ENCODE measurements at places on chromosomes 6 and 20.
A peak's percentile ranks its signal among the peaks of the same experiment; 100 is the strongest.

DNA sequence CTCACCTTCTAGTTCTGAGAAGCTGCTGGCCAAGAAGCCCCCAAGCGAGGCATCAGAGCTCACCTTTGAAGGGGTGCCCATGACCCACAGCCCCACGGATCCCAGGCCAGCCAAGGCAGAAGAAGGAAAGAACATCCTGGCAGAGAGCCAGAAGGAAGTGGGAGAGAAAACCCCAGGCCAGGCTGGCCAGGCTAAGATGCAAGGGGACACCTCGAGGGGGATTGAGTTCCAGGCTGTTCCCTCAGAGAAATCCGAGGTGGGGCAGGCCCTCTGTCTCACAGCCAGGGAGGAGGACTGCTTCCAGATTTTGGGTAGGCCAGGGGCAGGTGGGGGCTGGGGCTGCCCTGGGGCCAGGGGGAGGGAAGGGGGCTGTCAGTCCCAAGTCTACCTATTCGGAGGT is 2.3 kb downstream of the MYLK2 start:
- DNase-seq: no peak

DNA sequence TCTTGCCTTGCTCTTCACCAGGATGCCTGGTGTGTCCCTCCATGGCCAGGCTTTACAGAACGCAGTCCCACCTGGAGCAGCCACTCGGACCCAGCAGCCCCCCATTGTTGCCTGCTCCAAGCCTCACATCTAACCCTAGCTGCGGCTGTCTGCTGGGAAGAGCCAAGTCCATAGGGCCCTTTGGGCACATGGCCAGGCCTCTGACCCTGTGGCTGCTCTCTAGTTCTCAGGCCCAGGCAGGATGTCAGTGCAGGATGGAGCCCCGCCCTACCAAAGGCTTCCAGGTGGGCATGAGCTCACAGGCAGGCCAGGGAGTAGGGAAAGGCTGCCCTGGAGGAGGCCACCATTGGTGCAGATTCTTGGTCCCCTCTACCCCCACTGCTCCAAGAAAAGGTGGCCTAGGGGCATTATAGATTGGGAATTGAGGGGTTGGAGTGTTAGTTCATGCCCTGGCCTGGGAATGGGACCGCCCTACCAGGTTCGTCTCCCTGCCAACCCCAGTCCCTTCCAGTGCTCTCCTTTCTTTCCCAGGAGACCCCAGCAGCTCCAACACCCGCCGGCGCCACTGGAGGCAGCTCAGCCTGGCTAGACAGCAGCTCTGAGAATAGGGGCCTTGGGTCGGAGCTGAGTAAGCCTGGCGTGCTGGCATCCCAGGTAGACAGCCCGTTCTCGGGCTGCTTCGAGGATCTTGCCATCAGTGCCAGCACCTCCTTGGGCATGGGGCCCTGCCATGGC is 18.7 kb downstream of the MAVS start:
- DNase-seq: no peak

- DNase-seq: peak; percentile 78
Observed at GRCh38 chr20:4607287-4607713, 114.4 kb upstream of the PRND start.

GRCh38 chr6:79280756-79281155 is 46.3 kb upstream of the HMGN3 start:
- DNase-seq: no peak

DNA sequence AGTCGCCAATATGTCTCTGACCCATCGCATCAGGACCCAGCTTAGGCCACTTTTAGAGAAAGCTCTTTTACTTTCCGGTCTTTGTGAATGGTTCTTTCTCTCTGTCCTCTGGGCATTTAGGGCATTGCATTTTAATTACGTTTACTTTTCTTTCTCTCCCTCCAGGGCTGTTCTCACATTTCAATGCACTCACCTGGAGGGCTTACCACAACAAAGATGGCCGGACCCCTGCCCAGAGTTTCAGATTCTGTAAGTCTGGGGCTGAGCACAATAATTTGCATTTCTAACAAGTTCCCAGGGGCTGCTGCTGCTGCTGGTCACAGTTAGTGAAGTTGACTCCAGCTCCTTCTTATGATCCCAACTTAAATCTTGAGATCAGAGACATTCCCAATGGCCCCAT is 3.0 kb downstream of the ANKRD66 start:
- DNase-seq: no peak

DNA sequence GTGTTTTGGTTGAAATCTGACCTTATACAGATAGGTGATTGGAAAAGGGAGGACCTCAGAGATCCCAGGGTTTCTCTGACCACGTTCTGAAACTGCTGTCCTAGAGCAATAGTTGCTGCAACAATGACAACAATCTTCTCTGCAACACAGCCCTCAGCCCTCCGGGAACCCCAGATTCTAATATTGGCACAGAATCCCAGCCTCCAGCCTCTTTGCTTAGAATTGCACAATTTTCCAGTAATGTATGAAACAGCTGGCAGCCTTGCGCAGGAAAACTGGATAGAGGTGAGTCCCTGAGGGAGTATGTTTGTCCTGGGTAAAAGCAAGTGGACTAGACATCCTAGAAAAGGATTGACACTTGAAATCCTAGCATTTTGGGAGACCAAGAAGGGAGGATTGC is 30.4 kb upstream of the PNRC1 start:
- DNase-seq: no peak

GRCh38 chr6:134351615-134352474 is 33.9 kb upstream of the SGK1 start:
- no peak for DNase-seq

GRCh38 chr6:82458147-82458546 is 94.5 kb downstream of the TPBG start:
- DNase-seq: no peak

- DNase-seq: no peak
Observed at GRCh38 chr20:57656252-57656820, 36.1 kb upstream of the ZBP1 start.

DNA sequence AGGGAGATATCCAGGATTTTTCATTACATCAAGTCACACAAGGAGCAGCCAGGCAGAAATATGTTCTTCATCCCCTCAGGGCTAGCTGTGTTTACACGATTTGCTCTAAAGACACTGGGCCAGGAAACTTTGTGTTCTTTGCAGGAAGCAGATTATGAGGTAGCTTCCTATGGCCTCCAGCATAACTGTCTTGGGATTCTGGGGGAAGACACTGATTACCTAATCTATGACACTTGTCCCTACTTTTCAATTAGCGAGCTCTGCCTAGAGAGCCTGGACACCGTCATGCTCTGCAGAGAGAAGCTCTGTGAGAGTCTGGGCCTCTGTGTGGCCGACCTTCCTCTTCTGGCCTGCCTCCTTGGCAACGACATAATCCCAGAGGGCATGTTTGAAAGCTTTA is 11.2 kb downstream of the FAM120B start:
- no peak for DNase-seq

DNA sequence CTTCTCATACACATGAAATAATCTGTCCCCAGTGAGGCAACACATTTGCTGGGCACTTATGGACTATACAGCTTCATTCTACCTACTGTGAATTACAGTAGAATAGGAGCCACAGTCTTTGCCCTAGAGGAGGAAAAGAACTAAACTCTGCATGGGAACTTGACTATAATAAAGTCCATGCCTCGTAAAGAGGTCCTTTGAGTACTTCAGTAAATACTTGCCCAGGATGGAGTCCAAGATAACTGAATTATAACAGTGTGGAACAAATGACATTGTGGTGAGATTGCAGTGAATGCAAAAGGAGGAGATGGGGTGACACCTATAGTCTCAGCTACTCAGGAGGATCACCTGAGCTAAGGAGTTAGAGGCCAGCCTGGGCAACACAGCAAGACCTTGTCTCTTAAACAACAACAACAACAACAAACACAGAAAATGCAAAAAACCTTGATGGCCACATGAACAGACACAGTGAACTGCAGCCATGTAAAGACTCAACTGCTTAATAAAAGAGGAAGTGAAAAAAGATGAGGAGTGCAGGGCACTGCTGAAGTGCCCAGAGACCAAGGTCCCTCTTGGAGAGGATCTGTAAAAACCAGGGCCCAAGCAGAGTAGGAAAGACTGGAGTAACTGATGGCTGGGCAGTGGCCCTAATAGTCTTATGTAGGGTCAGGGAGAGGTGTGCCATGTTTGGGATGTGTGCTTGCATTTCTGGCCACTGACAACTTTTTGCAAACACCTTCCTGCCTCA is 3.7 kb downstream of the MRPS18A start:
- DNase-seq: no peak

DNA sequence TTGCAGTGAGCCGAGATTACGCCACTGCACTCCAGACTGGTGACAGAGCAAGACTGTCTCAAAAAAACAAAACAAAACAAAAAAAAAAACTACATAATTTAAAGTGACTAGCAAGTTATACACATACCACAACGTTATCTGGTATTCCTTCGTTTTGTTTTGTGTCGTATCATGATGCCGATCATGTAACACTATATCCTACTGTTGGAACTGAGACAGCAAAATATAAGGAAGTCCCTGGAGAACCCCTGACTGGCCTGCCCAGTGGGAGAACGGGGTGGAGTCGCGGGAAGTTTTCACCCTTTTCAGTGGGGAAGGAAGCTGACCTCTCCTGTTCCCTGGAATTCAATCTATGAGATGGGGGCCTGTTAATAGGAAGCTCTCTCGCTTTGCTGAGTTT is 15.1 kb downstream of the SOX4 start:
- DNase-seq: no peak

DNA sequence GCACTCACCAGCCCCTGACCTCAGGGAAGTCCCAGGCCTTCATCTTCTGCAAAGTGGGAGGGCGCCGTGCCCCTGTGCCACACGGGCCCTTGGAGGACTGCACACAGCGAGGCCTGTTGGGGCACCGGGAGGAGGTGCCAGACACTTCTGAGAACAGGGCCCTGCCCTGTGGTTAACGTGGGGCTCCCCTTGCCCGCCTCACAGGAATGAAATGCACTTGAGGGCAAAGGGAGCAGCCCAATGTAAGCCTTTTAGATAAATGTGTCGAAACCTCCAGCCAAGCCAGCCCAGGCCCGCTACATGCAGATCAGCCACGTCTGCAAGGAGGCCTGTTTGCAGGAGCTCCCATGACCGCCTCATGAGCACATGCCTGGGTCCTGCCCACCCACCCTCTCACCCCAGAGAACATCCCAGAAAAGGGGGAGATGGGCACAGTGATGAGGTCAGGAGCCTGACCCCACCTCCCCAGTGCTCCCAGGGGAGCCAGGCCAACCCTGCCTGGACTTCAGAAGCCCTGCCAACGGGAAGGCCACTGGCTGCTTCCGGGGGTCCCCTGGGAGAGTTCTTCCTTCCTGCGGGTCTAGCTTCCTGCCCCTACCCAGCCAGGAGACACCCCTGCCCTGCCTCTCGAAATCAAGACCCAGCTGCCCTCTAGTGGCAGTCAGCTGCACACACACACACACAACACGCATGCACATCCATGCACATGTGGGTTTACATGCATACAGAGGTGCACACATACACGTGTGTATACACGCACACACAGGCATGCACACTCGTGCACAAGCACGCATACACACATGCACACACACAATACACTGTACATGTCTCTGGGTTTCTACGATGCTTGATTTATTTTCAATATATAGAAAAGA is 178.7 kb downstream of the TAF4 start:
- DNase-seq: peak; percentile 46

- DNase-seq: no peak
Observed at GRCh38 chr20:41318271-41318649, 729 bp upstream of the ZHX3 start.

GRCh38 chr6:40049128-40049527 is 114.9 kb upstream of the MOCS1 start:
- no peak for DNase-seq

GRCh38 chr20:44616604-44616964 is 34.2 kb downstream of the PKIG start:
- no peak for DNase-seq

- no peak for DNase-seq
Observed at GRCh38 chr20:20491110-20491783, 123.3 kb downstream of the INSM1 start.

Data from NCI-H2227 treated with DMSO at 0.1 percent for 48 hours (cell line).